Posterior vena cava (tissue), 2 donors: ENCODE measurements at places on chromosomes 5 and 9.

DNA sequence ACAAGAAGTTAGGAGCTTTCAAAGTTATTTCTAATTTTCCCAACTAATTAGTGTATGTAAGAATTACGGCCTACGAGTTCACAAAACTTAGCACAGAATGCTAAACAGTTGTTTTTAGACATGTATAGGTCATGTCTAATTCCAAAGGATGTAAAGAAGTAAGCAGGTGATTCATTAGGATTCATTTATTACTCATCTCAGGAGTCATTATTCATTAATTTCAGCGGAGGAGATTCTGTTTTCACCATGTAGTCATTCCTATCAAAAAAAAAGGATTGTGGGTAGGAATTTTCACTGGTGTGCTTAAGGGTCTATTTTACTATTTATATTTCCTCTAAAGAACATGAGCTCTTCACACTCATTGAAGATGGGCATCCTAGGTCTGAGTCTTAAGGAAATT lies 532.2 kb downstream of the ACTL7B start:
- DNase-seq: no peak

GRCh38 chr5:125890511-125890931 lies 532.7 kb upstream of the GRAMD2B start:
- no peak for DNase-seq

DNA sequence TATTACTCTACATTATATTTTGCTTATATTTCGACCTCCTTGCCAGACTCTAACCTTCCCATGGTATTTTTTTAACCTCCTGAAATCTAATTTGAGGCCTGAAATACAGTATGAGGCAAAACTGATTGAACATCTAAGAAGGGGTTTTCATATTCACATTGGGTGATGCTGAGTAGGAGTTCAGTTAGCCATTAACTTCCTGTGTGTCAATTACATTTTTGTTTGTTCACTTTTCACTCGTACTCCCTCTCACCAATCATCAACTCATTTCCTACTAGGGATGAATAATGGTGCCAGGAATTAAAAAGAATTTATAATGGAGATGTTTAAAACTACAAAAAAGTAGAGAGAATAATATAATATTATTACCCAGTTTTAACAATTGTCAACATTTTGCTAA lies 27.6 kb upstream of the GLRA1 start:
- no peak for DNase-seq

GRCh38 chr5:17278931-17279330 lies 61.5 kb downstream of the BASP1 start:
- DNase-seq: no peak

DNA sequence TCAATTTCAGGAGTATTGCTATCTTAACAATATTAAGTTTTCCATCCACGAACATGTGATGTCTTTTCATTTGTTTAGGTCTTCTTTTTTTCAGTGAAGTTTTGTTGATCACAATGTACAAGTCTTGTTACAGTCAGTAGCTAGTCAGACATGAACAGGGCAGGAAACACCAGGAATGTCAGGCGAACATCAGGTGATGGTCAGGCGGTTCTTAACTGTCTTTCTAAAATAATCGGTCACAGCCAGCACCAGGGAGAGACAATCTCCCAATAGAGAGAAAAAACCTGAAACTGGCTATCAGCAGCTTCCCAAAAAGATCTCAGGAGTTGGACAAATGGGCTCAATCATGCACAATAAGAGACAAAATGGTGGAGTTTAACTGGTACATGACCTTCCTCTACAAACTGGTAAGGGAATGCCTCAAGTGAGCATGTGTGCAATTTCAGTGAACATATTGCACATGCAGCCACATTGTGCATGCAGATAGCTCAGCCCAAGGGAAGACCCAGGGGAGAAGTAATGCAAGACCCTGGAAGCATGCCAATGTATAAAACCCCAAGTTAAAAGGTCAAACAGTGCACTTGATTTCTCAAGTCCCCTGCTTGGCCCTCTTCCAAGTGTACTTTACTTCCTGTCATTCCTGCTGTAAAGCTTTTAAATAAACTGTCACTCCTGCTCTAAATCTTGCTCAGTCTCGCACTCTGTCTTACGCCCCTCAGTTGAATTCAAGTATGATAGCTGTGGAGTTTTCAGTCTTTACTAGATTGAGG lies 176.1 kb upstream of the RASEF start:
- no peak for DNase-seq

GRCh38 chr5:93019896-93020295 lies 561.1 kb downstream of the NR2F1-AS1 start:
- no peak for DNase-seq
